ENCODE measurements at places on chromosomes 11 and 22.

GRCh38 chr11:16775614-16776283, 37.3 kb downstream of the C11orf58 start:
- no peak for DNase-seq

- DNase-seq = no peak
Observed at GRCh38 chr11:128884703-128885338, 6.3 kb upstream of the KCNJ5 start.

- peak; percentile 18 for DNase-seq
Observed at GRCh38 chr11:71183878-71184277, 68.5 kb downstream of the SHANK2 start.

GRCh38 chr11:17561111-17561415, 14.0 kb downstream of the OTOG start:
- no peak for DNase-seq

- no peak for DNase-seq
Observed at GRCh38 chr11:17267576-17267975, 9.0 kb upstream of the NUCB2 start.

DNA sequence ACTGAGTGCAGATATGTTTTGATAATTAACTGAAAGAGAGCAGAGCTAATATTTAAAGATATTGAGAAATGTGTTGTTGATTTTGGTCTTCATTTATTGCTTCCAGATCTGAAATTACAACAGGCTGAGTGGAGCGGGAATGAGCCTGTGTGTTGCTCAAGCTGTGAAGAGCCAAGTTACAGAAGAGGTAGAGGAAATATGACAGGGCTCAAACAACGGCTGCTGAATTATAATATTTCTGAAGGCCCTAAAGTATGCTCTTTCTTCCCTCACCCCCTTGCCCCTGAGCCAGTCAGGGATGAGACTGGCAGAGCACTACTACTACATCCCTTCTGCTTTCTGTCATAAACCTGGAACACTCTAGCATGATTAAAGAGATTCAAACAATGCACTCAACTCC, 115.6 kb downstream of the FANCF start:
- no peak for DNase-seq

DNA sequence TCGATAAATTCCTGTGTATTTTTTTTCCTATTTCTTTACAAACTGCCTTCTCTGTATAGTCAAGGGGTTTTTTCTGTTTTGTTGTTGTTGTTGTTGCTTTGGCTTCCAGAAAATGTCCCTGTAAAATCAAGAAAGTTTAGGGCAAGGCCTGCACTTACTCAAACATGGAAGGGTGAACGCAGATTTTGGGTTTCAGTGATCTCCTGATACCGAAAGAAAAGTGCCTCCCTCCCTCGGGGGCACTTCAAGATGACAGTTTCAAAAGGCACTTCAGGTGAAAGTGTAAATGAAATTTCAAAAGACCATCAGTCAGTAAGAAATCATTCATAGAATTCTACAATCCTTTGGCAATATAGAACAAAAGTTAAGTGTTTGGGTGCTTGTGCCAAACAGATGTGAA, 43.4 kb upstream of the TMPRSS4 start:
- no peak for DNase-seq

GRCh38 chr11:84549217-84549616, 1077.9 kb downstream of the DLG2 start:
- no peak for DNase-seq

DNA sequence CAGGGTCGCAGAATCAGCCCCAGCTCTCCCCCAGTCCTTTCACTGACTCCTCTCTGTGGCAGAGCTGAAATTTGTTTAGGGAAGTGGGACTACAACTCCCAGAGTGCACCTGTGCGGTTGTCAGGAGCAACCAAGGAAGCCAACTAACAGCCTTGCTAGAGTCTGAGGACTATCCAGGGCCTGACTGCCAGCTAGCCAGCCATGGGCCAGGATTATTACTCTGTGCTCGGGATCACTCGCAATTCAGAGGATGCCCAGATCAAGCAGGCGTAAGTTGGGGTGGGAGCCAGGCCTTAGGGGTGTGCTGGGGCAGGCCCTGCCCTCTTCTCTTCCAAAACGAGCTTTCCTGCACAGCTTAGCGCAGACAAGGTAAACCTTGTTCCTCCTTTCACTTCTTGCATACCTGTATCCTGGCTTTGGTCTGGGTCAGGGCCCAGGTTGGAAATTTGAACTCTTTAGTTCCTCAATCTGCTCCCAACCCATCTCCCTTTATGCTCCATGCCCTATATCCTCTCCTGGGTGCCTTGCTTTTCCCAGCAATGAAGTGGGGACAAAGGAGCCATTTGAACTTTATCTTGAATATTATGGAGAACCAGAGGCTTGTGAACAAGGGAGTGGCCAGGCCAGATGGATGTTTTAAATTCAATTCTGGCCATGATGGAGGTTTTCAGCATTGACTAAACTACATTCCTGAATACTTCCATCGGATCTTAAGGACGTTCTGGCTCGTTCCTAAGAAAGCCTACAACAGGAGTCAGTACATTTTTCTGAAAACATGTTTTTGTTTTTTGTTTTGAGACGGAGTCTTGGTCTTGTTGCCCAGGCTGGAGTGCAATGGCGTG, at the start of gene DNAJB13:
DNAJB13 (plus strand) TSS at position 158 of the 842 bp plus-strand sequence; CDS start at position 202, 44 bp downstream.
- DNase-seq = no peak

DNA sequence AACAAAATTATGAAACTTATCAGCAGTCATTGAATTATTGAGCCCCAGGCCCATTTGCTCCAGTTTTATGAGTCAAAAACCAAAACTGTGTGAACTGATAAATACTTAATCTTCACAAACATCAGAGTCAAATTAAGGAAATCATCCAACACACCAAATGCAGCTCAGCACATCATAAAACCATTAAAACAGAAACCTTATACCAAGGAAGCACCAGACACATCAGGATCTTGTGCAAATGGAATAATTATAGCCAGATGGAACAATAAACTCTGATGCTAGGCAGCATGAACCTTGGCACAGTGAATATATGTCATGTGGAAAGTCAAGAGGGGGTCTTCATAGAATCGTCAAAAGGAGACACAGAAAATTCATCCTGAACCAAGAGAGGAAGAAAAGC, 410.7 kb upstream of the API5 start:
- DNase-seq = no peak

GRCh38 chr11:117064275-117064674, 34.0 kb downstream of the SIK3 start:
- DNase-seq = no peak

DNA sequence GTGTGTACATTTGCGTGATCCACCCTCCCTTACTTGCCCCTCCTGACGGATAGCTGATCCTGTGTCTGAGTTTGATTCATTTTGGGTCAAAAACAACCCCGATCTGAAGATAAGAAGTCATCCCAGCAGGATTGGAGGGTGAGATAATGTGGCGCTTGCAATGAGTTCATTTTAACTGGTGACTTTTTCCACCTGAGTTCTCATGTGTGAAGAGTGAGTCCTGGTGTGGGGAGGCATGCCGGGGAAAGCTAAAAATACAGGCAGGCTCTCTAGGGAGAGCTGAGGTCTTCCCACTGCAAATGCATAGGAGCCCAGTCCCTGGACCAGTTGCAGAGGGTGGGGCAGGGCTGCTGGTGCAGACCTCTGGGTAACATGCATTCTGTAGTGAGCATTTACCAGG, 35.7 kb upstream of the ELF5 start:
- no peak for DNase-seq

DNA sequence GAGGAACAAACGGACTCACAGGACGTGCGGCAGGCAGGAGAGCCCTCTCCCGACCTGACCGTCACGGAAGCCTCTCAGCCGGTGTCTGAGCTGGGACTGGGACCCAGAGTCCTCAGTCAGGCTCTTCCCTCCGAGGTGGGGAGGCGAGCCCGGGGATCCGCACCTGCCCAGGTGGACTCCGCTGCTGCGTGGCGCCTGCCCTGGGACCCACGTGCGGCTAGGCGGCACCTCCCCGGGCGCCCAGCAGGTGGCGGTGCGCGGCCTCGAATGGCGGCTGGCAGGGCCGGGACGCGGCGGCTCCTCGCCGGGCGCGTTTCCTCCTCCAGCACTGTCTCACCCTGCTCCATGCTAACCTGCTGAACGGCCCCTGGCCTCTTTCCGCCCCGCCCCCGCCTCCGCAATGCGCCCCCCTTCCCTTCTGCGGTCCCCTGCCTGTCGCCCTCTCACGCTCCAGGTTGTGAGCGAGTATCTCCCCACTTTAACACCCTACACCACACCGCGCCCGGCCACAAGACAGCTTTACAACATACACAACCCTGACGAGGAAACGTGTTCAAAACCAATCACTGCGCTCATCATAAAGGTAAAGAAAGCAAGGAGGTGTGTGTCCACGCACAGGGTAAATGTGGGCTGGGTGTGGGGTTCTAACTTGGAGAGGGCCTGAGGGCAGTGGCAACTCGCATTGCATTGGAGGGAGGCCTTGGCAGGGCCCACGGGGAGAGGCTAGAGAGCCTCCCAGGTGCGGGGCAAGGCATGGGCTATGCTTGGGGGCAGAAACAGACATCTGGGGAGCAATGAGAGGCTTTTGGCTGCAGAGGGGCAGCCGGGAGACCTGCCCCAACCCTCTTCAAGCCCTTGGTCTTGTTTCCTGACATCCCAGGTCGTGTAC, 25.9 kb upstream of the ATXN10 start:
- DNase-seq = peak; percentile 93

DNA sequence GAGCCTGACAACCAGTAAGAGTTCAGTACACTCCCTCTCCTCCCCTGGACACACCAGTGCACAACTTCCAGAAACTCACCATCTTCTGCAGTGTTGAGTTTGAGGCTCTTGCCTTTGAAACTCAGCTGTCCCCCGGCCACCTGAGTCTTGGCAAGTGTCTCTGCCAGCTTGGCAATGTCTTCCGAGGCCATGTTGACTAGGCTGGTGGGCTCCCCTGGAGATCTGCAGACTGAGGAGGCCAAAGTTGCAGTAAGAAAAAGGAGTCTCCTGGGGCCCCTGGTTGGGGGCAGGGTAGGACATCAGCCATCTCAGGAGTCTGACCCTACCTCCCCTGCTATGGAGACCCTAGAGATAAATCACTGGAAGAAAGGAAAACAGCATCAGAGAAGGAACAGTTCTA, 5.1 kb downstream of the RANGAP1 start:
- no peak for DNase-seq

DNA sequence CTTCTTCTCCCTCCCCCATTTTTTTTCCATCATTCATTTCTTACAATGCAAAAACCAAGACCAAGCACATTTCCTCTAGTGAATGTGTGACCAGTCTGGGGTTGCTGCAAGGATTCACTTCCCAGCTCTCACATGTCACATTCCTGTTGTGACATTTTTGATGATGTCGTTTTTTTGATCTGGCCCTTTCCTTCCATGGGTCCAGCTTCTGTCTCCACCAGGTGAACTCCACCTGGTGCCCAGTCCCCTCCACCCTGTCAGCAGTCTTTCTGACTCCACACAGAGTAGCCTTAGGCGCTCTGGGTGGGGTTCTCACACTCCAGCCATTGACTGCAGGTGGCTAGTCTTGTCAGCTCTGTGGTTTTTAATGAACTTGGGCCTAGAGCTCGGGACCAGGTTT, 15.6 kb downstream of the PANX1 start:
- no peak for DNase-seq

DNA sequence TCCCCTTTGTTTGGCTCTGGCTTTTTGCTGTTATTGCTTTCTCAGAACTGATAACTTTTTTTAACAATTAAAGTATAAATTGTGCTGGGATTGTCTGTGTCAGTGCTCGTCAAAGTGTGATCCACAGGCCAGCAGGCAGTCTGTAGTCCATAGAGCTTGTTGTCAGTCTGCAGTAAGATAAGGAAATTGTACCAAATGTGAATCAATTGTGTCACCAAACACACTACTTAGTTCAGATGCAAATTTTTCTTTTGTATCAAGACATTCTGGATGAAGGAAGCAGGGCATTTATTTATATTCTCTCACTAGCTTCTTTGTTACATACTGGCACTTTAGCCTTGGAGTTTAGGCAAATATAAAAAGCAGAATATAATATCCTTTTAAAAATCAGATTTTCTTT, 121.0 kb downstream of the WNT11 start:
- no peak for DNase-seq

GRCh38 chr11:72696866-72697700, 22.9 kb upstream of the PDE2A start:
- no peak for DNase-seq

DNA sequence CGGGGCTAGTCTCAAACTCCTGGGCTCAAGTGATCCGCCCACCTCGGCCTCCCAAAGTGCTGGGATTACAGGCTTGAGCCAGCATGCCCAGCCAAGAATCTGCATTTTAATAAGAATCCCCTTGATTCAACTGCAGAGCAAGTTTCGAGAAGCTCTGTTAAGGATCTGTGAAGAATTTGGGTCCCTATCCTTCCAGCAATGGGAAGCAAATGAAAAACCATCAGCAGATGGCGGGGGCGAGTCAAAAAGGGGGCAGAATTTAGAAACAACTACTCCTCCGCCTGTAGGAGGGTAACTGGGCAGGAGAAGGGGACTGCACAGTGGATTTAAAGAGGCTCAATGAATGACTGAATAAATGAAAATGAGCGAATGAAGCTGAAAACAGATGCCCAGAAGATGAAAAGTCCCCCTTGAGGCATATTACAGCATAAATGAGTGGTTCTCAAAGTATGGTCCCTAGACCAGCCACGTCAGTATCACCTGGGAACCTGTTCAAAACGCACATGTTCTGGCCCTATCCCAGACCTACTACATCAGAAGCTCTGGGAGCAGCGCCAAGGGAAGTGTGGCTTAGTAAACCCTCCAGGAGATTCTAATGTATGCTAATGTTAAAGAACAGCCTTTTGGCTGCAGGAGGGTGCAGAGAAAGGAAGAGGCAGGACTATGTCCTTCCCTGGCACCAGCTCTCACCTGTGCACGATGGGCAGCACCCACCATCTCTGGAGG, 15.0 kb downstream of the VWCE start:
- no peak for DNase-seq

DNA sequence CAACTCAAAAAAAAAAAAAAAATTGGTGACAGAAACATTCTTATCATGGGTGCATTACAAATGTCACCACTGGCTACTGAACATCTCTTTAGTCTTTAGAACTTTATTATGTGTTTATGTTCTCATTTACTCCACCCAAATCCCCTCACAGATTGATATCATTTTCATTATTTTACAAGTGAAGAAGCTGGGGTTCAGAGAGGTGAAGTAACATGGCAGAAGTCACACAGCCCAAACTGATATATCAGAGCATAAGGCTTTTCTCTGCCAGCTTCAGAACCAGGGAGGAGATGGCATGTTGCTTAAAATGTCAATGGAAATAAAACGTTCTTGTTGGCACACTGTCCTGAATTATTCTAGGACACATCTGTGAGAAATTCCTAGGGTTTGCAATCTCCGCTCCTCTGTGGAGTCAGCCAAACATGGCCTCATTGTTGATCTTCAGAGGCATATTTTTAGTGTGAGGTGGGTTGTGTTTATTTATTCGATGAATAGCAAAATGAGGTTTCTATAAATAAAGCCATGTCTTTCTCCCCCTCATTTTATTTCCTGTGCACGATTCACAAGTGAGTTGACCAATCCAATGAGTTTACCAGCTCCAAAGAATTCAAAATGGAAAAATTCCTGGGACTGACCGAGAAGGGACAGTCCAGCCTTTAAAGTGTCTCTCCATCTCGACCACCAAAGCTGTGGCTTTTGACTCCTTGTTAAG, 72.9 kb upstream of the ANO1 start:
- DNase-seq = no peak

GRCh38 chr11:44572884-44573283, 7.4 kb downstream of the CD82 start:
- peak; percentile 78 for DNase-seq

- no peak for DNase-seq
Observed at GRCh38 chr11:64631675-64632074, 40.7 kb downstream of the SLC22A12 start.
